NCI-H1048 (cell line): ENCODE measurements at places on chromosomes 2 and 18.

DNA sequence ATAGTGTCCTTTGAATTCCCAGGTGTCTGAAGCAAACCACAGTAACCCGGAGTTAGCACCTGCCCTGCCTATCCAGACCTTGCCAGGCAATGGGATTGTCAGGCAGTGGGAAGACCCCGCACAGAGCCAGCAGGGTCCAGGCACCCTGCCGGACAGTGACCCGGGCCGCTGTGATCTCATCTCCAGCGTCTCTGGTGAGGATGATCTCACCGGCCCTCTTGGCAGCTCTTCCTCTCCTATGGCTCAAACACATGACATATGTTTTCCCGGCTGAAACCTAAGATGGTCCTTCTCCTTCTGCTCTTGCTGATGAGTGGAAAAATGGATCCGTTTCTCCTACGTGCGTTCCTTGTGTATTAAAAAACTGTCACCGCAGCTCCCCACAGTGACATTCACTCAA is 75.1 kb downstream of the ACOXL start:
- no peak for DNase-seq

DNA sequence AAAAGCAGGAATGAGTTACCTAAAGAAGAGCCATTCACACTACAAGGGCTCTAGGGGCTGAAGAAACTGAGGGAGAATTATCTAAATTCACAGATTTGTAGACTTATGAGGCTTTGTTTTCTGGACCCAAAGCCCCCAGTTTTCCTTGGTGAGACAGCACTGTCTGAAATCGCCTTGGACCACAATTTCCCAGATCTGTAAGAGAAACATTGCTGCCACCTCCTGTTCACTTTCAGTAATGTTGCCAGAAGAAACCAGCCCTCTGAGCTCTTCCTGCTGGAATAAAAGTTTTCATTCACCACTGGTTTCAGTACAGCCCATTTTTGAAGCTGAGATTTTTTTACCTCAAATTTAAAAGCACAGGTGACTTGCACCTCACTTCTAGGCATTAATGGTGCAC is 169.2 kb downstream of the CDH20 start:
- DNase-seq: no peak

GRCh38 chr18:11728249-11728648 is 39.2 kb downstream of the GNAL start:
- no peak for DNase-seq

DNA sequence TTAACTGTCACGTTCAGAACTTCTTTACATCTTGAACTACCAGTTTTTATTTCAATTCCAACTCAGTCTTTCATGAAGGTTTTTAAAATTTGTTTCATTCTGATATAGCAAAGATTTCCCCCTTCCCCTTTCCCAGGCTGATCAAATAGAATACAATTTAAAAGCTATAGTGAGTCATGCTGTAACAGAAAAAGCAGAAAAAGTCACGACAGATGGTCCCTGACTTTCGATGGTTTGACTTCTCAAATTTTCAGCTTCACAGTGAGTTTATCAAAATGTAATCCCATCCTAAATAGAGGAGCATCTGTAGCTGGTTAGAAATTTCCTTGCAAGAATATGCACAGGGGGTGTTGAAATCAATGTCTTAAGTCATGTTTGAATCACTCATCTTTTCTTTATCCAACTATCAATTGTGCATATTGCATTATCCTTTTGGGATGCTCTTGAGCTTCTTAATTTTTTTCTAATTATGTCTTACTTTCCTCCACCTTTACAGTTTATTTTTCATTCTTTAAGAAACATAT is 500.3 kb downstream of the LRP1B start:
- DNase-seq: no peak

DNA sequence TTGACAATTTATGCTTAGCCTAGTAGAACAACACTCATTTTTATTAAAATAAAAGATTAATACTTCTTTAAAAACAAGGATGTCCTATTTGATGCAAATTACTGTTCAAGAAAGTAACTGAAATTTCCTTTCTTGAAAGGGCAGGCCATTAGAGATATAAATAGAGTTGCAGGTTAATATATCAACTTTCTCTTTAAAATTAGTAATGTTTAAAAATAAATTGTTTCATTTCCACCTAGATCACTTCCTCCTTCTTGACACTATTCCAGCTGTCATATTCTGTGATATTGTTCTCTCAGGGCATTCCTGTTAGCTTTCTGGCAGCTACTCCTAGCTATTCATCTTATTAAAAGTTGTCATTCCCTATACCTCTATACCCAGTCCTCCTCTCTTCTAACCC is 357.9 kb upstream of the NRP2 start:
- DNase-seq: no peak

DNA sequence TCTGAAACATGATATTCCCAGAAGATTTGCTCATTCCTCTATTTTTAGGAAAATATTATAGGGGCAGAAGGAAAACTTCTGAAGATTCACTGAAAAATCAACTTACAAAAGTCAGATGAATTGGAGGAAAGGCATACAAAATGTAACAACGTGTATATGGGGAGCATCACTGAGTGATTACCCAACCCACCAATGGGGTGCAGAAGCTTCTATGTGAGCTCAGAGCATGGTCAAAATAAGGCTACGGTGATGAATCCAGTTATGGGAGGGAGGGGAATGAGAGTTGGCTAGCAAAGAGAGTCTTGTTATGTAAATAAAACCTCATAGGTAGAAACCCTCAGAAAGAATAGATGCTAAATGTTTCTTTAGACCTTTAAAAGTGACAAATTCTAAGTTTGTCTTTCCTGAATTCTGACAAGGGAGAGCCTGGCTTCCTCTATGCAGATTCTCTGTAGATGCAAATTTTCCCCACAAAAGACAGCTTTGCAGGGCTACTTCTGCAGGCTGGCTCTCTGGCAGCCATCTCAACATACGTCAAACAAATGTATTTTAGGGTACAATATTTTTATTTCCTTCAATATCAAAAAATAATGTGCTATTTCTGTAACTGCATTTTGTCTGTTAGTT is 171.4 kb upstream of the NDUFV2 start:
- DNase-seq: no peak

DNA sequence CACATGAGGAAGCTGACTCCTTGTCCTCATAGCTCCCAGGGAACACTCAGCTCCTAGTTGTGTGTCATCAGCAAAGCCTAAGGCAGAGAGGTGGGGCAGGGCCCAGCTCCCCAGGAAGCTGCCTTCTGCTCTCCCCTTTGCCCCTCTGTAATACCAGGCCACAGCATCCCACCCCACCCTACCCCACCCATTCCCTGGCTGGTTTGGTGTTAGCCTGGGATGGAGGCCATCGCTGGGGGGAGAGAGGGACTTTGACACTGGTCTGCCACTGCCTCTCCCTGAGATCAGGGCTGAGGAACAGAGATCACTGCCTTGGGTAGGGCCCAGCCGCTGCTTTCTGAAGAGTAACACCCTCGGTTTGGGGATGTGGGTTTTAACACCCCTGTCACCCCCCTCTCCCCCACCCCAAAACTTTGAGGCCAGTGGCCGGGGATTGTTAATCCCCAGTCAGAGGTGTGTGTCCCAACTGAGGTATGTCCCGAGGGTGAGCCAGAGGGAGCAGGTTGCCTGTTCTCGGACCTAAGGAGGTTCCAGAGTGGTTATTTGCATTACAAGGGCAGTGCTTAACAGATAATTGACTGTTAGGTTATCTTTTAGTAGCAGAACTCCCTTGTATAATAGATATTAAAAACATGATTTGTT is 41.4 kb downstream of the TET3 start:
- DNase-seq: no peak

- no peak for DNase-seq
These were observed 46.9 kb upstream of the CYP20A1 start for GRCh38 chr2:203191961-203192360.

DNA sequence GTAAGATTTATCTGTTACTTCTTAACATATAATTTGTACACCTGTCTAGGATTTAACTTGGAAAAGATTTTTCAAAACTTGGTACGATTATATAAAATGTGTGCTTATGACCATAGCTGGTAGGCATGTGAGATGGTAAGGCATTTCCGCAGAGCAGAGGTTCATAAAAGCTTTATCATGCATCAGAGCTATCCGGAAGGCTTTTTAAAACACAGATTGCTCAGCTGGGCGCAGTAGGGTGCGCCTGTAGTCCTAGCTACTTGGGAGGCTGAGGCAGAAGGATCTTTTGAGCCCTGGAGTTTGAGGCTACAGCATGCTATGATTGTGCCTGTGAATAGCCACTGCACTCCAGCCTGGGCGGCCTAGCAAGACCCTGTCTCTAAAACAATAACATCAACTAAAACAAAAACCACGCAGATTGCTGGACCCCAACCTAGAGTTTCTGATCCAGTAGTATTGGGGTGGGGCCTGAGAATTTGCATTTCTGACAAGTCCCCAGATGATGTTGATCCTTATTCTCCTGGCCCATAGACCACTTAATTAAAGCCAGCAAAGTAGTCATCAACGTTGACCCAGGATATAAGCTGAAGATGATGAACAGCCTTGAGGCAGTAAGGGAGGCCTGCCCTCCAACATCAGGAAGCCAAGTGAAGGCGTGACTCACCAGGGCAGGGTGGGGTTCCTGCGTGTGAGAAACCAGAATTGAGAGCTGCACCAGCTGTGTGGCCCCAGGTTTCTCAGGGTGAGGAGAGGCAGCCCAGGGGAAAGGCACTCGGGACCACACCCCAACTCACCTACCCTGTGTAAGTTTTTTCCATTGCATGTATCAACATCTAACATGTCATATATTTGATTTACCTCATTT is 21.6 kb upstream of the SLC20A1 start:
- no peak for DNase-seq

DNA sequence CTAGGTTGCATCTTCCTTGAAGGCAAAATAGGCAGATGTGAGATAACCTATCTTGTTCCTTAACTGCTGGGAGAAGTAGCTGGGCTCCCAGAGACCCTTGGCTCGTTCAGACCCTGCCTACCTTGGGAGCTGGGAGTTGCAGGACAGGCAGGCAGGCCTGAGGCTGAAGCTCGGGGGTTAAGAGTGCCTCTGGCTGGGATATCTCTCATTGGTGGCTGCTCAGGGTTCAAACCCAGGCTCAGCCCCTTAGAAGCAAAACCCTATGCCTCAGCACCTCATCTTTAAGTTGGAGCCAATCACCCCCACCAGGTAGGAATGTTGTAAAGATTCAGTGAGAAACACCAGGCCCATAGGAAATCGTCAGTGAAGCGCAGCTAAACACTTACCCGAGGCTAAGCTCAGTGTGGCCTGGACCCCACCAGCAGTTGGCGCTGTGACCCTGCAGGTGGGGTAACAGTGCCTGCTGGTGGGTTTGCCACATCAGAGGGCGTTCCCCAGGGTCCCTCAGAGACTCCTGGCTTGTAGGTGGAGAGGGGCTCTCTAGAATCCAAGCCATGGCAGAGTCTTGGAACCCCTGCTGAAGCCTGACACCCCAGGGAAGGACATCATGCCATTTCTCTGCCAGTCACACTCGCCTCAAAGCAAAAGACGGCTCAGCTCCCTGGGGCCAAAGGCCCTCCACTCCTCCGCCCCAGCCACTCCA is 54.6 kb upstream of the GPR17 start:
- DNase-seq: no peak

GRCh38 chr18:8333961-8334360 is 275.3 kb upstream of the RAB12 start:
- DNase-seq: no peak

- no peak for DNase-seq
These were observed 42.9 kb upstream of the TNFRSF11A start for GRCh38 chr18:62282188-62282629.

DNA sequence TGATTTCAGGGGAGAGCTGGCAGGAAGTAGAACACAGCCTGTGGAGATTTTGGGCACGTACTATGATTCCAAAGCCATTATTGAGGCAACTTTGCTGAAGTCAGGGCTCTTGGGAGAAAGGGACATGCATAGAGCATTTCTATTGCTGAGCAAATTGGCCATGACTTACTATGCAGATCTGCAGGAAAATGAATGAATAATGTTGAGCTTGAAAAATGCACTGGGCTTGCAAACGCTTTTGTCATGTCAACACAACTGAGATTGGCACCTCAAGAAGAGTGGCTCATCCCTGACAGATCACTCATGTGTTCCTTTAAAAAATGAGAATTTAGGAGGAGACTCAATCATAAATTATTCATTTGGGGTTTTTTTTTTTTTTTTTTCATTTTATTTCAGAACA is 230.5 kb downstream of the MBD2 start:
- DNase-seq: no peak

DNA sequence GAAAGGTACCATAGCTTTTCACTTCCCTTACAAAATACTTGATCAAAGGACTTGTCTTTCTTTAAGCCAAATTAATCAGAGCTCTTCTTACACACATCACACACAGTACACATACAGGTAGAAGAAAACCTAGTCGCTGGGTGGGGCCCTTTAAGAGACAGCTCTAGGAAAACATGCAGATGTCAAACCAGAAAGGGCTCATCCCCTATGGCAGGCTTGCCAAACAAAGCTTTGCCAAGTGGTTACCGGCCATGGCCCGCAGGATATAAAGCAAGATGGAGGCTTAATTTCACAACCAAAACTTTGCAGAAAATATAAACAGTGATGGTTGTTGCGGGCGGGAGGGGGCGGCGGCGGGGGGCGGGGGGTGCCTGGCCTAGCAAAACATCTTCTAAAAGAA is 2156.0 kb upstream of the PIK3C3 start:
- DNase-seq: no peak

DNA sequence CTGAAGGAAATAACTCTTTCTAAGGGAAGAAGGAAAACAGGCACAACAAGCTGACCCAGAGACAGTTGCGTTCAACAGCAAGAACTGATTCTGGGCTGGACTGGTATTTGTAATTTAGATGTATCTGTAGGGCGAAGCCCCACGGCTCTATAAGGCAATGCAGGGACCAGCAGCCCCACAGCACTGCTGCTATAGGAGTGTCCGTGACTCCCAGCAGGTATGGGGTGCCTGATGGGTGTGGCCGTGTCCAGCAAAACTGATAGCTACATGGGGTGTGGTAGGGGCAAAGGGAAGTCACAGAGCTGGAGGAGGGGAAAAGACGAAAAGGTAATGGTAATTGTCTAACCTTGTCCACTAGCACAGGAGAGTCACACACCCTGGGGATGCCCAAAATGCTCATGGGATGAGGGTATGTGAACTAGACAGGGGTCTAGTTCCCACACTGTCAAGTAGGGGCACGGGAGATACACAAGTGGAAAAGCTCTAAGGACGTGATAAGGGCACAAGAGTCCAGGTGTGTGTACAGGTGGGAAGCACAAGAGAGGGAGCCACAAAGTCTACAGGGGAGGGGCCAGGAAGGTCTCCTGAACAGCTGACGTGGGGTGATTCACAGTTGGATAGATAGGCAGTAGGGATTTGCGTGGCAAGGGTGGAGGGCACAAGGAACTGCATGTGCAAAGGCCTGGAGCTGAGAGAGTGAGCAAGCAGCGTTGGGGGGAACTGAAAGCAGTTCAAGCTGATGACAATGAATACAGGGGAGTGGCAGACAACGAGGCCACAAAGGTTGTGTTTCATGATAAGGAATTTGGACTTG is 48.5 kb upstream of the ASPRV1 start:
- DNase-seq: no peak

- no peak for DNase-seq
These were observed 73.6 kb upstream of the IGFBP5 start for GRCh38 chr2:216768908-216769411.

- no peak for DNase-seq
These were observed 9.3 kb upstream of the FIGLA start for GRCh38 chr2:70799706-70800105.
